Fibroblast of the conjunctiva (primary cell): ENCODE measurements at places on chromosomes 7 and 10.

GRCh38 chr7:118152654-118153053 is 31.3 kb upstream of the LSM8 start:
- no peak for DNase-seq

GRCh38 chr10:128421371-128422160 is 295.3 kb upstream of the MKI67 start:
- no peak for DNase-seq

GRCh38 chr7:50610521-50611277 is 45.5 kb upstream of the DDC start:
- no peak for DNase-seq

DNA sequence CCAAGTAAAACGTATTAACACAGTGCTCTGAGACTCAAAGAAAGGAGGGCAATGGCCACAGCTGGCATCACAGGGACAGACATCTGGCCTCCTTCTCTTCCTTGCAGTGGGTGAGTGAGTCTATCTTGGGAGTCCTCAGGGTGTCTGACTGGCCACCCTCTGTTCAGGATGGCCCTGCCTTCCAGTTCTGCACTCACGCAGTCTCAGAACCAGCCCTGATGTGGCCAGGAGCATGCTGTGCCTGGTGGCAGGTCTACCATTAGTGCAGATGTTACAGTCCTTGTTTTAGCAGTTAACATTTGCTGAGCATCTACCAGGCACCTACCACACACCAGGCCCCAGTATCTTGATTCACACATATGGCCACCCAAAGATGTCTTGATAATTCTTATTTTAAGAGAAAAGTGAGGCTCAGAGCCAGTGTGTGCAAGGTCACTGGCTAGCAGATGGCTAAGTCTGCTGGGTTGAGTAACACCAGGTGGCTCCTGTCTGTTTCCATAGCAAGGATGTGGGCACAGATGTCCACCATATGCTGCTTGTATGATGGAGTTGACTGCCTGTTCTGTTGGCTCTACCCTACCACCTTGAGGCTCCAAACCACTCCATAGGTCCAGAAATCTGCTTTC is 23.2 kb upstream of the ARHGAP22 start:
- no peak for DNase-seq

GRCh38 chr10:8146650-8147049 is 92.2 kb downstream of the GATA3 start:
- DNase-seq: no peak

- DNase-seq: no peak
Observed at GRCh38 chr10:95513941-95514392, 47.2 kb downstream of the SORBS1 start.

GRCh38 chr10:501596-501995 is 187.9 kb downstream of the DIP2C start:
- DNase-seq: no peak

DNA sequence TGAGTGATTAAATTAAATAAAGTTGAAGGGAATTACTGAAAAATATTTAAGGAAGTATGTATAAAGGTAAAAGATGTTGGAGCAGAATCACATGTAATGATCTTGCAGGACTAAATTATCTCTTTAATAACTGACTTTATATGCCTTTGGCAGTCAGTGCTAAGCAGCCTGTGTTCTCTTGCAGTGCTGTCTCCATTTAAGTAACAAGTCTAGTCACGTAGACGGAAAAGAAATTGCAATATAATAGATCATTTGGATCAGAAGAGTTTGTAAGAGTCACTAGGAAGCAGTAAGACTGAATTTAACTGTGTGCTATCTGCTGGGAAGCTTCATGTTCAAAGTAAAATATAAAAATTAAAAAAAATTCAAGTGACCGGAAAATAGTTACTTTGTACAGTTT is 21.4 kb downstream of the BZW2 start:
- no peak for DNase-seq

DNA sequence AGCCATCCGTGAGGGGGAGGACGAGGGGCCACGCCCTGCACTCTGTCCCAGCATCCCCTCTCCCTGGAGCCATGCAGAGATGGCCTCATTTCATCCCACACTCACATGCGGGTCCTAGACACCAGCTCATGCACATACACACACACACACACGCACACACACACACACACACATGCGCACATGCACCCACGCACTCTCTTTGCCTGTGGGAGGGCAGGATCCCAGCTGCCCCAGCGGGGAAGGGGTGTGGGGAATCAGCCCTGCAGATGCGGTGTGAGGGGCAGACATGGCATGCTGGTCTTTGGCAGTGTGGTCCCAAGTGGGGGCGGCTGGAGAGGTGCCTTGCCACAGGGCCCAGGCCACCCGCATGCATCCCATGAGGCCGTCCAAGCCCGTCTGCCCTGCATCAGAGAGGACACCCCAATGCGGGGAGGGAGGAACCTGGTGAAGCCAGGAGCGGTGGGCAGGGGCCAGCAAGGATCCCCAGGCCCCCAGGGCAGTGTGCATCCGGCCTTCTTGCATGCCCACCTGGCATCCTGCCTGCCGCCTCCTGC is 68.1 kb downstream of the LHPP start:
- DNase-seq: no peak

GRCh38 chr10:71878327-71879034 is 27.4 kb upstream of the PSAP start:
- no peak for DNase-seq

DNA sequence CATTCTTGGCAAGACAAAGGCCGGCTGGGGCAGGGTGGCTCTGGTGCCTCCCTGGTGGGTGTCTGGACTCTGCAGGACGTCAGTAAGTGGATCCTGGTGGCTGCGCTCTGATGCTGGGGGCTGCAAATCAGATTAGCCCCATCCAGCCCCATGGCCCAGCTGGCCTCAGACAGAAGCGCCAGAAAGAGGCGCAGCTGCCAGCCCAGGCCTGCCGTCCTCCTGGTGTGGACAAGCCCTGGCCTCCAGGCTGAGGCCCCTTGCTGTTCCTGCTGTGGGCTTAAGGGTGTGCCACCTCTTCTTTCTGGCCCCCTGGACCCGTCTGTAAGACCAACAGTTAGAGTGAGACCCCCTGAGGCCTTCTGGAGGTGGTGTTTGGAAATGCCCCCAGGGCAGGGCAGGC is 5.9 kb upstream of the LFNG start:
- no peak for DNase-seq

DNA sequence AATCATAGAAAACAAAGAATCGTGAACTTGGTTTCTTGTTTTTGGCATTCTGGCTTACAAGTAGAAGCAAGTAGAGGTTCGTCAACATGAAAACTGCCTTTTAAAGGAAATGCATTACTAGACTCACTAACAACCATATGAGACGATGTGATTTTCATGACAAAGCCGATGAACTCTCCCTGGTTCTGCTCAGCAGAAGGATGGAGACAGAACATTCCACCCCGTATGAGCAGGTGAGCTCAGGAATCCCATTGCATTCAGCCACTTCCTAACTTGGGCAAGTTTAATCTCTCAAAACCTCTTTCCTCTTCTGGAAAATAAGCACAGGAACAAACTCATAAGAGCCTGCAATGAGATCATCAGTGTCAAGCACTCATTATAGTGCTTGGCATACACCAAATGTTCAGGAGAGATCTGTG is 57.4 kb upstream of the SVIL start:
- no peak for DNase-seq

DNA sequence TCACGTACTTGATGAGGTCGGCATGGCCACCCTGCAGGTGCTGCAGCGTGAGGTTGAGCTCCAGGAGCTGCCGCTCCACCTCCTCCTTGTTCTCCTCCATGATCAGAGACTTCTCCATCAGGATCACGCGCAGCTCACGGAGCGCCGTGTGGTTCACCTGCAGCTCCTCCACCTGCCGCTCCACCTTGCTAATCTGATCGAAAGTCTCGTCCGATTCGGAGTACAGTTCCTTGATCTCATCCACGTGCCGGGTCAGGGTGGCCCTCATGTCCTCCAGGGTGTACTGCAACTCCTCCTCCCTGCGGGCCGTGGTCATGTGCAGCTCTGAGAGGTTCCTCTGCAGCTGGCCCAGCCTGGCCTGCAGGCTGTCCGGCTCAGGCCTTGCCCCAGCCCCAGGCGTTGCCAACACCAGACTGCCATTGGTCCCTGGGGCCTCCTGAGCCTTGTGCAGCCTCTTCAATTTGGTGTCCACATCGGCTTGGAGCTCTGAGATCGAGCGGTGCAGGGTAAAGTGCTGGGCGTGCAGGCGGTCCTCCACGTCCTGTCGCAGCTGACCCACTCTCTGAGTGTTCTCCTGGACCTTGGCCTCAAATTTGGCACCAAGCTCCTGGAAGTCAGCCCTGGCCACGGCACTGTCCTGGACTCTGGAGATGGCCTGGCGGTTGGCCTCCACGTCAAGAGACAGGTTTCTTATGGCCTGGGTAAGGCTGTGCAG is 13.9 kb downstream of the MMRN2 start:
- DNase-seq: no peak

DNA sequence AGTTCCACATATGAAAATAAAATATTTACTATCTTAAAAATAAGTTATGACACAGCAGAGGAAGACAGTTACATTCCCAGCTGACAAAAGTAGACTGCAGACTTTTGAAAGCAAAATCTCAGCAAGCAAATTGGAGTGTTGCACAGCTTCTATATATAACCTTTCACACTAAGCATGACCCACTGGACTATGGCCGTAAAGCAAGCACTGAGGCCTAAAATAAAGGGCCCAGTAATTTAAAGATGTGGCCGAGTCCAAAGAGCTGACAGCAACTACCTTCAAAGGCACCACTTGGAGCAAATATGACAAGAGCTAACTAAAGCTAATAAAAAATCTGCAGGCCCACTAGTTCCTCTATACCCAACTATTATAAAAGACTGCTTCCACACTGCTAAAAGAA is 6.5 kb downstream of the GDI2 start:
- DNase-seq: no peak

GRCh38 chr10:27723436-27723835 is 22.2 kb downstream of the MKX start:
- DNase-seq: peak; percentile 84

DNA sequence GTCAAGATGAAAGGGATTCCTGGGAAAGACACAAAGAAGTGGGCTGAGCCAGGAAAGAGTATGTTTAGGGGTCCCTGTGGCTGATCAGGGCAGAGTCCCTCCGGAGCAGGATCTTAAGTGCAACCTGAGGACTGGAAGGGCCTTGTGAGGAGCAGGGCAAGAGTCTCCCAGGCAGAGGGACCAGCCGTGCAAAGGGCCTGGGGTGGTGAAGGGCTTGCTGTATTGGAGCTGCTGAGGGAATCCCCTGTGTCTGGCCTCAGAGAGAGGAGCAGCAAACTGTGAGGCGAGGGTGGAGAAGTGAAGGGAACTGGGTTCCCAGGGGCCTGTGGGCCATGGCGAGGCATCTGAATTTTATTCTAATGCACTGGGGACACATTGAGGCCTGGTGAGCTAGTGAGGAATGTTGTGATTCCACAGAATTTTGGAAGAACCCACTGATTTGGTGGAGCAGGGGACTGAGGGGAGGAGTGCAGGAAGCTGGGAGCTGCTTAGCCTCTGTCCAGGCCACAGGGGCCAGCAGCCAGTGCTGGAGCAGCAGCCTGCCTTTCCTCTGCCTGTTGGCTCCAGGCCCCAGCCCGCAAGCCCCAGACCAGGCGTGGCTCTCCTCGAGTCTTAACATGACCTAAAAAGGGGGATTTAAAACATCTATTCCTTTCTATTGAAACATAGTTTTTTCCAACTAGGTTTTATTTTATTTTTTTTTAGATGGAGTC is 138.4 kb upstream of the IGFBP3 start:
- DNase-seq: no peak

GRCh38 chr10:114103284-114103683 is 59.6 kb downstream of the ADRB1 start:
- DNase-seq: peak; percentile 50

- DNase-seq: peak; percentile 91
Observed at GRCh38 chr10:11164803-11165590, 147.3 kb downstream of the CELF2 start.

GRCh38 chr10:2917926-2918325 is 149.4 kb upstream of the PFKP start:
- no peak for DNase-seq

DNA sequence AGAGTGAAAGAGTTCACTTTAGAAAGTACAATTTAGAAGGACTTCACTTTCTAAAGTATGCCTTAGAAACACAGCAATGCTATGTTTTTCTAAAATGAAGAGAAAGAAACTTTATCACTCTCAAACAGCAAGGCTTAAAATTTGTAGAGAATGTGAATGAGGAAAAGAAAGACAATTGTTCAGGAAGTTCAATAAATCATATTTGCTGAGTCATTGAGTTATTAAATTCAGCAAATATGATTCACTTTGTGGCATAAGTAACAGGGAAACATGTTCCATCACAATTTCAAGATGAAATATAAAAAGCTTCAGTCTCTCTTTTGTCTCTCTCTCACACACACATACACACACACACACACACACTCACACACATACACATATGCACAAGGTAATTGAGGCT is 187.9 kb downstream of the PCDH15 start:
- no peak for DNase-seq

DNA sequence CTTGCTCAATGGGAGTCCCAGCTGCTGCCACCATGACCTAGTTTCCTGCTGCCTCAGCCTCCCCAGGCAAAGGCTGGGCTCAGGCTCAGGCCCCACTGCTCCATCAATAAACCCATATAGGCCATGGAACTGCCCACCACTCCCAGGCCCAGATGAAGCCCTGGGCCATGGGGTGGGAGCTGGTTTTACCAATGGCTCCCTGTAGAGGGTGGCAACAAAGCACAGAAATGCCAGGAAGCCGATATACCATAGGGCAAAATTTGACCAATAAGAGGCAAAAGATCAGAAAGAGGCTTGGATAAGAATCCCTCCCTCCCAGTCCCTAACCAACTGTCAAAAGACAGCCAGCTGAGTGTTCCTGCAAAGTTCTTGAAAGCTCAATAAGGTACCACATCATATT is 101.8 kb upstream of the DOCK1 start:
- DNase-seq: no peak

DNA sequence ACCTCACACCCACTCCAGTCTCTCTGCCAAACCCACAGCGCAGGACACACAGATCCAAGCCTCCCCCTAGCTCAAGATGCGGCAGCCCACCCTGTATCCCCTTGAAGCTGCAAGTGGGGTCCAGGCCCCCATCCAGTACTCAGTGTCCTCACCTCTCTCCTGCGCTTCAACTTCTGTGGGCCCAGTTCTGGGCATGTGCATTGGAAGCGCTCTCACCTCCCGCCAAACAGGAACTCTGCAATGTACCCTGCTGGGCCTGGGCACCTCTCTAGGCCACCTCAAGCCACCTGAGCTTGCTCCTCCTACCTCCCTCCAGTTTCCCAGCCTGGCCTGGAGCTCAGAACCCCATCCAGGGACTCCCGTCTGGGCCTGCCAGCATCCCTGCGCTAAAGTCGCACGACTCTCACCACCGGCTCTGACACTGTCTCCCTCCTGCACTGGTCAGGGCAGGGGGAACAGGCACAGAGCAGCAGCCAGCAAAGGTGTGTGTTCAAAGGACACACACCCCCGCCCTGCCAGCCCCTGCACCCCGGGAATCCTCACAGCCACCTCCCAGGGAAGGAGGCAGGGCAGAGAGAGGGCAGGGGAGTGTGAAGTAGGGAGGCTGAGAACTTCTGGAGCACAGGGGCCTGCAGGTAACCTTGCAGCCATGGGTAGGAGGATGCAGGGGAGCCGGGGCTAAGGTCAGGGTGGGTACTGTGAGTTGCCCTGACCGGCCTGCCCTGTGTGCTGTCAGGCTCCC is 51.7 kb upstream of the MSMB start:
- DNase-seq: no peak
